ENCODE measurements at places on chromosomes 3 and 15.

DNA sequence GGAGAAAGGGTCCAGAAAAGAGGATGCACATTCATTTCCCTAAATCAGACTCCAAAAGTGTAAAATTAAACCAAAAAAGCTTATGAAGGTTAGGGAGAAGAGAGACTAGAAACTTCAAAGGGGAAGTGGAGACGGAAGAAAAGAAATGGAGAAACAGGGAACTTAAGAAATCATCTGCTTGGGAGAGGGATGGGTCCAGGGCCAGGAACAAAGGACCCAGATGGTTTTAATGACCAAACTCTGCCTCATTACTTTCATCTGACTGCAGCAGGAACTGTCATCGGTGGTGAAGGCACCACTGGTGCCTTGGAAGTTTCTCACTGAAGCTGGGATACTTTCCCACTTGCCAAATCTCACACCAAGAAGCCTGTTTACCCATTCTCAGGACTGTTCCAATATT is 70.5 kb upstream of the SLC4A7 start:
- no peak for DNase-seq

DNA sequence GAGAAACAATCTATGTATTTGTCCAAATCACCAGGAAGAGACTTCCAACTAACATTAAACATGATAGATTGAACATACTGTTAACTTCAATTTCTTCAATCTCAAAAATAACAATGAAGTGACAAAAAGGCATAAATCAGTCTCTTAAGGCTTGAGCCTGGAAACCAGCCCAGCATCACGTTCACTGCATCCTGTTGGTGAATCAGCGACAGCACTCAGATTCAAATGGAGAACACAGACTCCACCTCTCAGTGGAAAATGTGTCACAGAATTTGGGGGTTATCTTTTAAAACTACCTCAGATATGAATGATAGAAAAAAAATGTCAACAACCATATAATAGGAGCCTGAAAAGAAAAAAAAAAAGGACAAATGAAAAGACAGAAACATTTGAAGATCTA is 212.0 kb downstream of the MINAR1 start:
- DNase-seq = peak; percentile 57

GRCh38 chr3:193292386-193292785 is 51.4 kb downstream of the PLAAT1 start:
- DNase-seq = peak; percentile 4

DNA sequence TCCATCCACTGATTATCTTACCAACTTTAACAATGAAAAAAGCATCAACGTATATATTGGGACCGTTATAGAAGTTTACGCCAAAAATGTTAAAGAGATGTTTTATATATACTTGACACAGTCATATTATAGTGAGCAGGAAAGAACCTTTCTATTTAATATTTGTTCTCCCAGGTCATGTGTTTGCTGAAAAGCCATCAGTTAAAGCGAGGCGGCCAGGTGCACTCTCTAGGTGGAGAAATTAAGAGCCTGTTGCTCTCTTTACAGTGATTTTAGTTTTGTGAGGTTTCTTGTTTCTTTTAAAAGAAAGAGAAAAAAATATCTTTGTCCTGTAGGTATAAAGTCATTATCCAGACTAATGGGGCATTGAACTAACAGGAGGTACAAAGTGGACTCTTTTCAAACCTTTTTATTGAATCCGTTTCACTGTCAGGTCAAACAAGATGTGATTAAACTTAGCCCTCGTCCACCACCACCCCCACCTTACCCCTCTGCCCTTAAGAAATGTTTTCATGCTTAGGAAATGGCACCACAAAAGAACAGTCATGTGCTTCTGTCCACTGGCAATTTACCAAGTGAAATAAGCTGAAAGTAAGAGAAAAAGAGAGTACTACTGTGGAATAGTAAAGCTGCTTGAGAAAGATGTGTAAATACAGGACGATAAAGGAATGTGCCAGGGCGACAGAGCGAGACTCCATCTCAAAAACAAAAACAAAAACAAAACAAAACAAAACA is 279.9 kb downstream of the PTPRG start:
- no peak for DNase-seq

- no peak for DNase-seq
These were observed 519.2 kb upstream of the AGTR1 start for GRCh38 chr3:148178503-148178902.

GRCh38 chr3:50519471-50520089 is 16.1 kb upstream of the CACNA2D2 start:
- DNase-seq = peak; percentile 5

DNA sequence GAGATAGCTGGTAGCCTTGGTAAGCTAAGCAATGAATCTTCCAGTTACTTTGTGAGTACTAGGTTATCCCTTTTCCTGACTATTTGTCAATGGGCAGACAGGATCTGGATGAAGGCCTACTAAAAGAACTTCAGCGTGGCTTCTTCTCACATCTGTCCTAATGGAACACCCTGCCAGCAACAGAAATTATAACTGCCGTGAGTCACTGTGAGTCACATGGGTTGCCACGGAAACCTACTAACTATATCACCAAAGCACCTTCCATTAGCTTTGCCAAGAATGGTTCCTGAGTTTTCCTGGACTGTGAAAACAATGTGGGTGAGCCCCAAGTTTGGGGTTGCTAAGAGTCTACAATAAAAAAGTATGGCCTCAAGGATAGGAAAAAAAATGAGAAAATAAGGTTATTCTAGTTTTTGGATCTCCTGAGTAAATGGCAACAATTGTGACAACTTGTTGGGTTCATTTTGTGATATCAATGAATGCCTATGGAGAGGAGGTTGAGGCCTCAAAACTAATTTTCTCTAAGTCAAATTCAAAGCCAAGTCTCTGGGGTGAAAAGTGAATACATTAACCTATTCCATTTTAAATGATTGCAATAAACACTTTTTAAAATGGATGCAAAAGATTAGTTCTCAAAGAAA is 195.1 kb upstream of the ICE2 start:
- peak; percentile 98 for DNase-seq

- DNase-seq = no peak
These were observed 5.2 kb downstream of the GOLIM4 start for GRCh38 chr3:168090306-168091085.

GRCh38 chr3:196207833-196208607 is 3.2 kb downstream of the ZDHHC19 start:
- no peak for DNase-seq

- no peak for DNase-seq
These were observed 1369.8 kb upstream of the GBE1 start for GRCh38 chr3:83131236-83131635.

GRCh38 chr3:21466476-21466875 is 284.5 kb downstream of the ZNF385D start:
- DNase-seq = peak; percentile 2

GRCh38 chr3:119783883-119784282 is 2.0 kb downstream of the NR1I2 start:
- no peak for DNase-seq

GRCh38 chr3:46500656-46501635 is 3.2 kb downstream of the RTP3 start:
- peak; percentile 90 for DNase-seq

DNA sequence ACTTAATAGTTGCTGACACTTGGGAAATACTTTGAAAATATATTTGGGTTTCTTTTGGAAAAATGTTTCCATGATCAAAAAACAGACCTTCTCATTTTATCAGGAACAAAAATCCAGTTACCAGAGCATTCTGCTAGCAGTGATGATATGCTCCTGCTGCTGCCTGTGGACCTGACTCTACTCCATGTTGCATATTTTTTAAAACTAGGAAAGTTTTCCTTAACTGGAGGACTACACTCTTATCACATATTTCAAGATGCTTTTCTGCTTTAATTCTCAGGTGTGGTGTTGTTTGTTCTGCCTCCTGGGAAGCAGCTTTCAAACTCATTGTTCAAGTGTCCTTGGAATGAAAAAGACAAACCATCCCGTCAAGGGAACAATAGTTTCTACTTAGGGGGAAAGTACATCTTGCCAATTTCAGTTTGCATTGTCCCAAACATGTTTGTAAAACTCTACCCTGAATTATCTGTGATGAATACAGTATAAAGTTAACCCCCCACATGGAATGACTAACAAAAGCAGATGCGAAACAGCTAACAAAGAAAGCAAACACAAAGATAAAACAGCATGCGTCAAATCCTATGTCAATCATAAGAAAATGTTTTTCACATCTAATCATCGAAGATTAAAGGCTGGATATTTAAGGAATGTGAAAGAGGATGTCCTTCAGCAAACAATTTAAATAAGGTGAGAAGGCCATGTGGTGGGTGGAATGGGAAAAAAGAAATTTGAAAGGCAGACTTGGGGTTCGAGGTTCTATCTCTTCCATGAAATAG is 40.1 kb upstream of the PSMD6 start:
- DNase-seq = peak; percentile 8

DNA sequence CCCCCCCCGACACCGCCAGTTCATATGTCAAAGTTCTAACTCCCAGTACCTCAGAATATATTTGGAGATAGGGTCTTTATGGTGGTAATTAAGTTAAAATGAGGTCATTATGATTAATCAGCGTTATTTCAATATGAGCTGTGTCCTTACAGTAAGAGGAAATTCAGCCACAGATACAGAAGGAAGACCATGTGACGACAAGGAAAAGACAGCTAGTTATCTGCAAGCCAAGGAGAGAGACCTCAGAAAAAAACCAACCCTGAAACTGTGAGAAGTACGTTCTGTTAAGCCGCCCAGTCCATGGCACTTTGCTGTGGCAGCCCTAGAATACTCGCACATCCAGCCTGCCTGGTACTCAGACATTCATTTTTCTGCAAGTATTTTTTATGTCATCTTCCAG is 62.3 kb upstream of the ARL8B start:
- no peak for DNase-seq

- DNase-seq = peak; percentile 98
These were observed 263.6 kb upstream of the HES1 start for GRCh38 chr3:193872265-193872753.

DNA sequence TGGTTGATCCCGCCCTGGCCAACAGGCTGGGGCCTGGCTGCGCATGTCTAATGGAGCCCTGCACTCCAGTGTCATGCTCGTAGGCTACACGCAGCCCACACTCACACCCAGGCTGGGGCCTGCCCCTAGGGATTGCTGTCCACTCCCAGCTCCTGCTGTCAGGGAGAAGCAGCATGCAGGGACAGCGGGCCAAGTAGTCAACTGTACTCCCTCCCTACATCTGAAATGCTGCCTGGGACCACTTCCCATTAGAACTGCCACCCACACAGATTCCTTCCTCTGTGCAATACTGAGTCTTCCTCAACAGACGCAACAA is 16.1 kb downstream of the ALS2CL start:
- no peak for DNase-seq

- no peak for DNase-seq
These were observed 172.9 kb upstream of the TBC1D5 start for GRCh38 chr3:17915341-17915740.

DNA sequence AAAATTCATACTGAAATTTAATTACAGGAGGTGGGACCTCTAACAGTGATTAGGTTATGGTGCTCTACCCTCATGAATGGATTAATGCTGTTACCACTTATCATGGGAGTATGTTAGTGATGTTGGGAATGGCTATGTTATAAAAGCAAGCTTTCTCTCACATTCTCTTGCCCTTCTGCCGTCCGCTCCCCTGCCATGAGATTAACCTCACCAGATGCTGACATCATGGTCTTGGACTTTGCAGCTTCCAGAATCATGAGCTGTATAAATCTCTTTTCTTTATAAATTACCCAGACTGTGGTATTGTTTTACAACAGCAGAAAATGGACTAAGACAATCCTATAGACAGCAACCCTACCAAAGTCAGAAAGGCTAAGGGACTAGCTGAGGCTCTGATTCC is 884.8 kb downstream of the FHIT start:
- no peak for DNase-seq

DNA sequence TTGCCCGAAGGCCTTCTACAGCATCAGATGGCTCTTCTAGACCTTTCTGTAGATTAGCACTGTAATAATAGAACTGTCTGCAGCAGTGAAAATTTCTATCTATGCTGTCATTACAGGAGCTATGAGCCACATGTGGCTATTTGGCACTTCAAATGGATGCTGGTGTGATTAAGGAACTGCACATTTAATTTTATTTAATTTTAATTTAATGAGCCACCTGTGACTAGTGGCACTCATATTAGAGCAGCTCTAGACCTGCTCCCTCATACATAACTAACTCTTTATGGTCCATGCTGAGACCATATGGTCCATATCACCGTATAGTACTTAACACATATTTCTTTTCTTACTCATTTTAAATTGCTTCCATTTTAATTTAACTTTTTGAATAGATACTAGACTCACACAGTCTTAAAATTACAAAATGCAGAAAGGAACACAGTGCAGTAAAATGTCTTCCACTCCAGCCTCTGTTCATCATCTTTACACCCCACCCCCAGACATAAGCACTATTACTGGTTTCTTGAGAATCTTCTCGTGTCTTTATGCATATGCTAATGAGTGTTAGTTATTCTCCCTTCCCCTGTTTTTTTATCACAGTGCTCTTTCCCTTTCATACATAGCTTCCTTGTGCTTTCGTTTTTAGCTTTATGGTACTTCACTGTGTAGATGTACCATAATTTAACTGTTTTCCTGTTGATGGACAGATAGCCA is 9.6 kb downstream of the LSM3 start:
- no peak for DNase-seq

- no peak for DNase-seq
These were observed 625.6 kb upstream of the SGO1 start for GRCh38 chr3:20811631-20812030.

DNA sequence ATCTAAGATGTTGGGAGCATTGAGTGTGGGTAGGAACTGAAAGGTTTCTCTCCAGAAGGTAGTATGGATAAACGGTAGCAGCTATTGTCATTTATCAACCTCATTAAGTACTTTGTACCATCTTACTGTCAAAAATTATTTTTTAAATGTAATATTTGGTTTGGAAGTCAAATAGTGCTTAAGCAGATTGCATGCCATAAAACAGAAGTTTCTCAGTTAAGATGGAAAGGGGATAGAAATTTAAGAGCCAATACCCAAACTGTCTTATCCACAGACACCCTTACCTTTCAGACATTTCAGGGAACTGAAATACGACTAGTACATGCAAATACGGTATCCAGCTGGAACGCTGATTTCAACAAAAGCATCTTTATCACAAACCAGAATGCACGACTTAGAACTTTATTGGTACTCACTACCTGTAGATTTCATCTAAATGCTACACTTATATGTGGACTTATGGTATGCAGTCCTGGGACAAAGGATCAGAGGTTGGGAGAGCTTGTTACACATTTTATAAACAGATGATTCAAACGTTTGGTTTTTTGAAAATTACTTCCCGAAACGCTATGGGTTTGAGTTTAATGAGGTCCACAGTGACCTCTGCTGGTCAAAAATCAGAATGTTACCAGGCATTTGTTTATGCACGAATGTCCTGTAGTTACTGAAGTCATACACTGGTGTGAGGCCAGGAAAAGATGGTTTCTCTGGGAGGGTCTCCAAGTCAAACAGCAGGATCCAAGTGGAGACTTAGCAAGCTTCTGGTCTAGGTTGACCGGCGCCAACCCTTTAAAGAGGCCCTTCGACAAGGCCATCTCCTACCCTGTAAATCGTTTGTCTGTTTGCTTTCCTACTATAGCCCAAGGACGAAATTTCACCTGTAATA is 45.7 kb upstream of the DUT start:
- DNase-seq = peak; percentile 49

Data from NCI-H226 (cell line).